ENCODE measurements at places on chromosomes 12 and 14.

DNA sequence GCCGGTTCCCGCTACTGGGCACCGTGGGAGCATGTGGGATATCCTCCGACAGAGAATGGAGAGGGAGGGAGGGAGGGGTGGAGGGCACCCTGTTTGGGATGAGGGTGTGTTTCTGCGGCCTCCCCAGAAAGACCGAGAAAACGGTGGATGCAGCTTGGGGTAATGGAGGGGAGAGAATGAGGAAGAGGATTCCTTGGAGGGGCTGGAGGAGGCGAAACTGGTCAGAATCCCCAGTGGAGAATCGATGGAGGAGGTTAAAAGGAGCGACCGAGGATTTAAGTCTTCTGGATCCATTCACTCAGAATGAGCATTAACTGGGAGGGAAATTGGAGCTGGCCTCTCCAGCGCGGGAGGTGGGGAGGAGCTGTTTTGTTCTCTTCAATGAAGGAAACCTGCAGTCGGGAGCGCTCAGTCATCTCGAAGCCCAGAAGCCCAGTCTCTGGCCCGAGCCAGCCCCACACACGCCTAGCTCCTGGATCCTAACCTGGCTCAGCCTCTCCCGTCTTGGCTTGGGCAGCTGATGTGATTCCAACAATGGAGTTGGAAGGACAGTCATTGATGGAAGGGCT is 581 bp downstream of the ARG2 start:
- H3K27ac ChIP-seq, result no peak overlapping the region
- H3K4me3 ChIP-seq, result peak overlapping the region; percentile 84
- DNase-seq, result no peak
- H3K4me1 ChIP-seq, result peaks cover 20% of the 10 kb centered on the region

GRCh38 chr12:130552483-130552996 is 163.6 kb downstream of the RIMBP2 start:
- H3K4me3 ChIP-seq, result no peak overlapping the region
- DNase-seq, result no peak
- H3K36me3 ChIP-seq, result no peaks in the 10 kb centered on the region

DNA sequence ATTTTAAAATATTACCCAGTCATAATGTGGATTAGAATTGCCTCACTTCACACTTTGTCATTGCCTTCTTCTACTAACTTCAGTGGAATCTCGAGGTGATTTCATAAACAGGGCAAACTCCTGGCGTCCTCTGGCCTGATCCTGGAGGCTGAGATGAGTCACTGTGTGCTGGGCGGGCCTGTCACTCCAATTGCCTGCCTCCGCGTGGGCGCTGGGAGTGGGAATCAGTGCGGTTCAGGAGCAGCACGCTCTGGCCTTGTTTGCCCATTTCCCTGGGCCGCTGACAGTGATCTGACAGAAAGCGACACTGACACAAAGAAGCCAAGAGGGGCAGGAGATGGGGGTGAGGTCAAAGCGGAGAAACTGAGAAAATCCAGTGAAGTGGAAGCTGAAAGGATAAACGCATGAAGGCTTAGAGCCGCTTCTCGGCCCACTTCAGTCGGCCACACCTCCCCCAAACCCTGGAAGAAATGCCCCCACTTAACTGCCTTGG is 29.7 kb downstream of the LGR5 start:
- peaks cover 19% of the 10 kb centered on the region for H3K27me3 ChIP-seq
- no peak overlapping the region for H3K4me3 ChIP-seq
- DNase-seq, result no peak
- H3K4me1 ChIP-seq, result no peaks in the 10 kb centered on the region
- no peaks in the 10 kb centered on the region for H3K36me3 ChIP-seq

DNA sequence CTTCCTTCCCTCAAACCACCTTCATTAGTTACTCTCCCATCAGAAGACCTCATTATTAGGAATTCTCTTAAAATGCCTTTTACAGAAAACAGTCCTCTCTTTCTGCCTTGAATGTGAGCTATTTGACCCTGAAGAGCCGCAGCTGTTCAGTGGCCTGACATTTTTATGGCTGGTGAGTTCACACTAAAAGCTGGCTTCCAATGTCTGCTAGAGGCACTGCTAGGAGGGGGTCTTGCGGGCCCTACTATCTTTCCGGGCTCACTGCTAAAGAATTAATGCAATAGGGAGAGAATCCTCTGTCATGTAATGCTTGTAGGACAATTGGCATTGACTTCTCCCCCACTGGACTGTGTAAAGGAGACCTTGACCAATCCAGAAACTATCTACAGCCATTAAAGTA is 87.7 kb downstream of the GPR135 start:
- H3K36me3 ChIP-seq, result peaks cover 2% of the 10 kb centered on the region
- no peak overlapping the region for H3K27ac ChIP-seq
- peaks cover 62% of the 10 kb centered on the region for H3K27me3 ChIP-seq

- H3K4me1 ChIP-seq, result peaks cover 13% of the 10 kb centered on the region
- H3K36me3 ChIP-seq, result no peaks in the 10 kb centered on the region
- no peak overlapping the region for H3K4me3 ChIP-seq
- no peak for DNase-seq
- no peak overlapping the region for H3K27ac ChIP-seq
Measured at GRCh38 chr14:73833530-73834260, 17.9 kb upstream of the PTGR2 start.

GRCh38 chr14:69631509-69631908 is 20.1 kb downstream of the SUSD6 start:
- no peak overlapping the region for H3K4me3 ChIP-seq
- no peak for DNase-seq
- H3K36me3 ChIP-seq, result peaks cover 11% of the 10 kb centered on the region
- H3K4me1 ChIP-seq, result peaks cover 72% of the 10 kb centered on the region
- no peaks in the 10 kb centered on the region for H3K27me3 ChIP-seq

GRCh38 chr12:57896115-57896433 is 45.3 kb upstream of the ATP23 start:
- no peak for DNase-seq
- no peaks in the 10 kb centered on the region for H3K27me3 ChIP-seq
- no peaks in the 10 kb centered on the region for H3K36me3 ChIP-seq
- H3K27ac ChIP-seq, result no peak overlapping the region
- peaks cover 33% of the 10 kb centered on the region for H3K4me1 ChIP-seq

GRCh38 chr12:66638666-66639065 is 40.2 kb downstream of the GRIP1 start:
- DNase-seq, result no peak
- H3K36me3 ChIP-seq, result no peaks in the 10 kb centered on the region
- no peak overlapping the region for H3K4me3 ChIP-seq
- no peaks in the 10 kb centered on the region for H3K4me1 ChIP-seq
- H3K27me3 ChIP-seq, result peaks cover 7% of the 10 kb centered on the region
- H3K27ac ChIP-seq, result no peak overlapping the region

GRCh38 chr12:103841690-103842584 is 903 bp upstream of the NT5DC3 start:
- H3K36me3 ChIP-seq, result no peaks in the 10 kb centered on the region
- peak overlapping the region; percentile 74 for H3K4me3 ChIP-seq

DNA sequence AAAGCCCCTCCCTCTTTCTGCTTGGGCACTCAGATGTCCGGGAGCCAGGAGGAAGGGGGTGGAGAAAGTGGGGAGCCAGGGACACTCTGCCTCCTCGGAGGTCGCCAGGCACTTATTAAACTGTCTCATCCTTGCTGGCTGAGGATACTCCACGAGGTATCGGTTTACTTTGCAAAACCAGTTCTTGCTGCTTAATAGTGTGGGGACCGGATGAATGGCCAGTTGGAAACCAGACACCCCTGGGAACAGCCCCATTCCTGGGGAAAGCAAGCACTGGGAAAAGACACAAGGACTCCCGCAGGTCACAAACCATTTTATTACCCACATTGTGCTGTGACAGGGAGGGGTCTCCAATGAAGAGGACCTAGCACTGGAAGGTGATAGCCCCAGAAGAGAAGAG is 34.2 kb downstream of the CCDC88C start:
- H3K4me1 ChIP-seq, result peaks cover 72% of the 10 kb centered on the region
- H3K27ac ChIP-seq, result no peak overlapping the region
- H3K27me3 ChIP-seq, result no peaks in the 10 kb centered on the region
- peaks cover 26% of the 10 kb centered on the region for H3K36me3 ChIP-seq
- DNase-seq, result no peak

- no peak for DNase-seq
- H3K4me3 ChIP-seq, result no peak overlapping the region
- no peaks in the 10 kb centered on the region for H3K4me1 ChIP-seq
- no peaks in the 10 kb centered on the region for H3K36me3 ChIP-seq
- H3K27ac ChIP-seq, result no peak overlapping the region
- no peaks in the 10 kb centered on the region for H3K27me3 ChIP-seq
Measured at GRCh38 chr12:72346363-72346944, 74.3 kb downstream of the TRHDE start.
